ENCODE measurements at places on chromosomes 16 and 17.

DNA sequence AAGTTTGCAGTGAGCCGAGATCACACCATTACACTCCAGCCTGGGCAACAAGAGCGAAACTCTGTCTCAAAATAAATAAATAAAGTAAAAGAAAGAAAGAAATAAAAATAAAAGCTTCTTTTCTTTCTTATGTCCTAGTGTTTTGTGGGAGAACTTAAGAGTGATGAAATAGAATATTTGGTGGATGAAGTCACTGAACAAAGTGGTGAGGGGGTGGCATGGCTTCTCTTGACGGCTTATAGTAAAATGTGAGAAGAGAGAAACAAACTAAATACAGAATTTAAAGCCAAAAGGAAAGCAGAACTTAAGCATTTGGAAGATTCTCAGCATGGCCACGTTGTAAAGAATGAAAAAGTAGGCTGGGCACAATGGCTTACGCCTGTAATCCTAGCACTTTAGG is 15.3 kb downstream of the SGF29 start:
- DNase-seq = no peak

GRCh38 chr16:70703041-70703834 is 17.4 kb upstream of the MTSS2 start:
- peak; percentile 91 for DNase-seq

GRCh38 chr17:44251062-44251461 is 16.9 kb downstream of the SLC4A1 start:
- DNase-seq = no peak

GRCh38 chr16:4882000-4882632 is 34.8 kb downstream of the UBN1 start:
- DNase-seq = no peak

- DNase-seq = no peak
These were observed 11.1 kb downstream of the PITPNM3 start for GRCh38 chr17:6545291-6545690.

- no peak for DNase-seq
These were observed 1.9 kb downstream of the ACSF3 start for GRCh38 chr16:89095491-89095951.

- no peak for DNase-seq
These were observed 25.3 kb upstream of the SEC14L1 start for GRCh38 chr17:77115510-77115909.

GRCh38 chr17:51261024-51261963 is 948 bp downstream of the UTP18 start:
- no peak for DNase-seq

- no peak for DNase-seq
These were observed 2.6 kb upstream of the CHAD start for GRCh38 chr17:50471009-50471905.

GRCh38 chr16:24906199-24906808 is 60.5 kb downstream of the SLC5A11 start:
- DNase-seq = no peak

GRCh38 chr16:3246002-3246401 is 10.4 kb downstream of the MEFV start:
- DNase-seq = no peak

GRCh38 chr16:89695875-89696669 is 5.4 kb downstream of the SPATA2L start:
- DNase-seq = no peak

DNA sequence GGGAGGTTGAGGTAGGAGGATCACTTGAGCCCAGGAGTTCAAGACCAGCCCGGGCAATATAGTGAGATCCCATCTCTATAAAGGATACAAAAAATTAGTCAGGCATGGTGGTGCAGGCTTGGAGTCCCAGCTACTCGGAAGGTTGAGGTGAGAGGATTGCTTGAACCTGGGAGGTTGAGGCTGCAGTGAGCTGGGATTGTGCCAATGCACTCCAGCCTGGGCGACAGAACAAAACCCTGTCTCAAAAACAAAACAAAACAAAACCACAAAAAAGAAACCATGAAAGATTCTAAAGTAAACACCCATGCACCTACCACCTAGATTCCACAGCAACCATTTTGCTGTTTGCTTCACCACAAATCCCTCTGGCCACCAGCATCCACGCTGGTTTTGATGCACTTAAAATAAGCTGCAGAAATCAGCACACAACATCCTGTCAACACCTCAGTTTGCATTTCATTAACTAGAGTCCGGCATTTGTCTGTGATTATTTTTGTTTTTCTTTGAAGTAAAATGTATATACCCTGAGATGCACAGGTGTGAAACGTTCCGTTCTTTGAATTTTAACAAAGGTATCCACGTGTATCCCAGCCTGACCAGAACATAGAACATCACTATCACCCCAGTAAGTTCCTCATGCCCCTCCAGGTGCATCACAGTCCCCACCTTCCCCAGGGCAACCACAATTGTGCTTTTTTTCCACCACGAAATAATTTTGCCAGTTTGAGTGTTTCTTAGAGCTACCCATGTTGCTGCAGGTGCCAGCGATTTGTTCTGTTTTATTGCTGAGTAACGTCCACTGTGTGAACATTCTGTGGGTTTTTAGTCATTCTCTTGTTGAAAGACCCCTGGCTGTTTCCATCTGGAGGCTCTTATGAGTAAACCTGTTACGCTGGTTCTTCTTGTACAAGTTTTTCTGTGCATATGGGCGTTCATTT is 191.5 kb downstream of the SEC14L1 start:
- DNase-seq = no peak

DNA sequence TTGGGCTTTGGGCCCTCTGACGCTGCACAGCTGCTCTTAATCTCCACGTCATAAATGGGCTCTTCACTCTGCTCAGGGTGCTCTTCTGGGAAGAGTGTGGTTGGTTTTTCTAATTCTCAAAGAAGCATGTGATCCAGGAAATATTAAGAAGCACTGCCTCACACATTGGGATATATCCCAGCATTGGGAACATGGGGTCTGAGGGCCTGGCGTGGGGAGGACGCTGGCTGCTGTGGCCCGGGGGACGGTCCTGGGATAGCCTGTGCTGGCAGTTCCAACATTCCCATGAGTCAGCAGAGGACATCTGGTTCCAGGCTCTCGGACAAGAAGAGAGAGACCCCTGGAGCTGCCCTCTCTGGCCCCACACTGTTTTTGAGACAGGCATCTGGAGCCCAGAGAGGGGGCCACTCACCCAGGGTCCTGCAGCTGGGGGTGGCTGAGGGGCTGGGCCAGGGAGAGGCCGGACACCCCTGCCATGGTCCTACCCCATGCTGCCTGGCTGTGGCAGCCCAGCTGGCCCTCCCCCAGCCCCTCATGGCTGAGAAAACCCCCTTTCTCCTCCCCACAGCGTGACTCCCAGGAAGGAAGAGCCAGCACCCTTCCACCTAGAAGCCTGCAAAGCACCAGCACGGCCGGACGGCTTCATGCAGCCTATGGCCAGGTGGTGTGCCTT is 58.8 kb downstream of the NT5M start:
- DNase-seq = no peak

GRCh38 chr16:2172688-2173335 is 17.2 kb downstream of the TRAF7 start:
- no peak for DNase-seq

GRCh38 chr16:66881014-66881417 is 701 bp downstream of the PDP2 start:
- no peak for DNase-seq

DNA sequence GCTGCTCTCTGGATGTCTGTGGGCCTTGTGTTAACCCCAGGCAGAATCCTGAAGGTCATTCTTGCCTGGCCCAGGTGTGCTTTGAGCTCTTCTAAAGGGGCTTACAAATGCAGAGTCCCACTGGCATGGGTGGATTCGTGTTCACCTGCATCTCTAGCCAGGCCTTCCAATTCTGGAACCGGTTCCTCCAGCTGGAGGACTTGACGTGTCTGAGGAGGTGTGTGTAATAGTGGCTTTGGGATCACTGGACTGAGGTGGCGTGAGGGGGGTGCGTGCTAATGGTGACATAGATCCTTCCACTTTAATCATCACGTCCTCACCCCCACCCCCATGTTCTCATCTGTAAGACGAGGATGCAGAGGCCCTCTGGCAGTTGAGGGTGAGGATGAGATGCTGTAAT is 4.8 kb downstream of the GSE1 start:
- DNase-seq = no peak

DNA sequence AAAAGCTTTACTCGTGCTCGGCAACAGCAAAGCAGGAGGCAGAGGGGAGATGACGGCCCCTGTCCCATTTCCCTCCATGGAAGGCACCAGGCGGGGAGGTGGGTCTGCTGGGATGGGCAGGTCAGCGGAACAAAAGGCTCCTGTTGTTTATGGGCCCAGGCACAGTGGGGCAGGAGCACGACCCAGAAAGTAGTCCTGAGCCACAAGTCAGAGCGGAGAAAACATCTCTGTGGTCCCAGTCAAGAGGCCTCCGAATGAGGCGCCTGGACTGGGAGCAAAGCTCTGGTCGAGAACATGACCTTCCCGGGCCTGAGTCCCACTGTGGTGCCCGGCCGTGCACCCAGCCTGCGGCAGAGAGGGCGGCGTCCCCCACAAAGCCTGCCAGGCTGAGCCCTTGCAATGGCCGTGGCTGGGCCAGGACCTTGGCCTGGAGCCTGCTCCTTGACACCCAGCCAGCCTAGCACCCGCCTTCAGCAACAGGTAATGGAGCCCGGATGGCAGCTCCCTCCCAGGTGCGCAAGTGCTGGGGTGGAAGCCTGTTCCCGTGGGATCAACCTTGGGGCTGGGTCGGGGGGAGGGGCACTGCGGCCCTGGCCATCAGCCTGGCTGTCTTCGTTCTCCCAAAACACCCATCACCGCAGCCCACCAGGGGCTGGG is 3.6 kb downstream of the RFNG start:
- no peak for DNase-seq

DNA sequence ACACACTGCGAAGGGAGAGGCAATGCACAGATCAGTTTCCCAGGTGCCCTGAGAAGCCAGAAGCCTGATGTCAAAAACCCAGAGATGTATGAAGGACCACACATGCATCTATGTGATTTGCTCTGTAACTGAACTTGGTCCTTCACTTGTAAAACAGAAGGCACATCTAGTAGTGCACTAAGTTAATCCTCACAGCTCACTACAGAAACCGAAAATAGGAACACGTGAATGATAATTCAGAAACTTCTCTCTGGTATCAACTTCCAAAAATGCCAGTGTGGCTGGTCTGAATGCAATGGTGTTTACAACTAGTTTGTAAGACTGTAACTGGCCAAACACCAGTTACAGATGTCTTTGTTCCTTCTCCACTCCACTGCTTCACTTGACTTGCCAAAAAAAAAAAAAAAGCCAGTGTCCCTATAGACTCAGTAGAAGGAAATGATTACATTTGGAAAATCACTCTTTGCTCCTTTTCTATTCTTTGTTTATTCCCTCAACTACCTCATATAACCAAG is 11.3 kb downstream of the ANKRD40 start:
- no peak for DNase-seq

DNA sequence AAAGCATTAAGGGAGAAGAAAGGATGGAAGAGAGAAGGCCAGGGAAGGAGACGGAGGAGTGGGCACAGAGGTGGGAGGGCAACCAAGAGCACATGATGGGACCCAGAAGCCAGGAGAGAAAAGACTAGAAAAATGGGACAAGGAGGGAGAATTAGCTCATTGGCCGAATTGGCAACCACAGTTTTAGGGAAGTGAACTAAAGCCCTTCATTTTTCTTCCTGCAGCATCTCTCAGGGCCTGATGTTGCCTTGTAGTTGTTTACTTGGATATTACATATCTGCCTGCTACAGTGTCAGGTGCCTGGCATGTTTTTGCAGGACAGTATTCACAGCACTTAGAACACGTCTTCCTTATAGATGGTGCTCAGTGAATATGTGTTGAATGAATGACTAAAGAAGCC is 19.0 kb downstream of the EMP2 start:
- no peak for DNase-seq

GRCh38 chr16:58339452-58339981 is 44.7 kb upstream of the PRSS54 start:
- DNase-seq = no peak

GRCh38 chr17:50027881-50028735 is 27.8 kb upstream of the ITGA3 start:
- DNase-seq = peak; percentile 25

DNA sequence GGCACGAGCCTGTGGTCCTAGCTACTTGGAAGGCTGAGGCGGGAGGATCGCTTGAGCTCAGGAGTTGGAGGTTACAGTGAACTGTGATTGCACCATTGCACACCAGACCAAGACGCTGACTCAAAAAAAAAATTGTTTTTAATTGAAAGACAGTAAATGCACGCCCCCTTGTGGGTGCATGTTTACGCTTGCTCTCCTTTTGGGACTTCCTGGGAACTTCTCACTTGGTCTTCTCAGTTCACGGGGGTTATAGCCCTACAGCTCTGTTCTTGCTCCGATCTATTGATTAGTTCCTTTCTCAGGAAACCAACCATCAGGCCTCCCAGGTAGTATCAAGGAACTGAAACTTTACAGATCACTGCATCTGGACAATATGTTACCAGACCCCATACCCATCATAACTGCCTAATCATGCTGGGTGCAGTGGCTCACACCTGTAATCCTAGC is 14.2 kb upstream of the RIPOR1 start:
- peak; percentile 65 for DNase-seq

GRCh38 chr17:8719291-8720246 is 25.1 kb downstream of the CCDC42 start:
- DNase-seq = no peak

DNA sequence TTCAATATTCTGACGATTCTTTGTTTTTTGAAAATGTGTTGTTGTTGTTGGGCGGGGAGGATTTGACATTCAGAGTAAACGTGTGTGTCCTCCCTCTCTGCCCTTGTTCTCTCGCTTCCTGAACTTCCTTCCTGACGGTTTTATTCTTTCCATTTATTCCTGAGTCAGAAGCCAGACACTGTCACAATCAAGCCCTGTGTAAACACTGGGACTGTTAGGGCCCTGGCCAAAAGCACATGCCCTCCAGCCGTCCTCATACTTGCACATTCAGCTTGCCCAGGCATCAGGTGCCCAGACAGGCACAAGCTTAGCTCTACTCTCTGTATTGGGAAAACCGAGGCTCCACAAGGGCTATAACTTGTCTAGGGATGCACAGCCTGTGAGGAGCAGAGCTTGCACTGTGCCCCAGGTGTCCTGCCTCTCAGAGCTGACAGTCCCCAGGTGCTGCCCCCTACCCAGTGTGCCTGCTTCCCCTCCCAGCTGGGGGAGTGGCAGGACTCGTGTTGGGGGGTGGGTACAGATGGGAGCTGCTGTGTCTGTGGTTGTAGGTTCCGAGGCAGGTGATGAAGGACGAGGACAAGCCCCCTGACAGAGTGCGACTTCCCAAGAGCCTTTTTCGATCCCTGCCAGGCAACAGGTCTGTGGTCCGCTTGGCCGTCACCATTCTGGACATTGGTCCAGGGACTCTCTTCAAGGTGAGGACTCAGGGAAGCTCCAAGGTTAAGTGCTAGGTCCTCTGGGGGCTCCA is 9.7 kb downstream of the ADGRG3 start:
- no peak for DNase-seq

GRCh38 chr16:51337662-51338061 is 186.6 kb upstream of the SALL1 start:
- no peak for DNase-seq

DNA sequence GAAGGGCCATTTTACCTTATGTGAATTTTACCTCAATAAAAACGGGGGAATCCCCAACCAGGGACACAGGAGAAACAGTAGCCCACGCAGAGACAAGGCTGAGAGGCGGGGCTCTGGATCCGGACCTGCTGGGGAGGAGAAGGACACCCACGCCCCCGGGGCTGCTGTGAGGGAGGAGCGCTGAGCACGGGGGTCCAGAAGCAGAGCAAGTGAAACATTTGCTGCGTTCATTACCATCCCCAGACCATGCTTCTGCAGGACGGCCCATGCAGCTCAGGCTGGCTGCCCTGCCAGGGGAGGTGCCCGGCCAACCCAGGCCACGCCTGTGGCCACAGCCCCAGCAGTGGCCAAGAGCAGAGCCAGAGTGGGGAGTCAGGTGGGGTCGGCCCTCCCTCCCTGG is 50.0 kb downstream of the KCNJ18 start:
- no peak for DNase-seq

- no peak for DNase-seq
These were observed 39.5 kb downstream of the MRM1 start for GRCh38 chr17:36640836-36641235.
